ENCODE measurements at places on chromosomes 4 and X.

- DNase-seq: no peak
Measured at GRCh38 chr4:123386609-123387008, 10.0 kb upstream of the SPRY1 start.

- no peak for DNase-seq
Measured at GRCh38 chr4:38982361-38983095, 49.7 kb downstream of the TMEM156 start.

DNA sequence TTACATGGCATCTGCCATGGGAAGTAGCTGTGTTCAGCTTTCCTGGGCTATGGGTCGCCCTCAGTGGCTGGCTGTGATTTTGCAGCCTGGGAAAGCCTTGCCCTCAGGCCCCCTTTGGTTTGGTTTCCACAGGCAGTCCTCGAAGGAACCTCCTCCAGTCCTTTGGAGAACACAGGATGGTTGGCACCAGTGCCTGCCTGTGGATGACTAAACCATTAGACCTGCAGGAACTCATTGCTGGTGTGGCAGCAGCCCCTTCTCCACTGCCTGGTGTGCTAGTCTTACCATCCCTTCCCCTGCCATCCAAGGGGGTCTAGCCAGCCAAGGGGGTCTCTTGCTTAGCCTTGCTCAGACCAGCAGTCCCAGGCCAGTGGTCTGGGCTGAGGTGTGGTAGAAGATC, 71.4 kb upstream of the PJA1 start:
- DNase-seq: no peak

GRCh38 chrX:69149466-69150280, 15.6 kb downstream of the PJA1 start:
- no peak for DNase-seq

- DNase-seq: no peak
Measured at GRCh38 chr4:100875296-100876068, 357.7 kb upstream of the EMCN start.

DNA sequence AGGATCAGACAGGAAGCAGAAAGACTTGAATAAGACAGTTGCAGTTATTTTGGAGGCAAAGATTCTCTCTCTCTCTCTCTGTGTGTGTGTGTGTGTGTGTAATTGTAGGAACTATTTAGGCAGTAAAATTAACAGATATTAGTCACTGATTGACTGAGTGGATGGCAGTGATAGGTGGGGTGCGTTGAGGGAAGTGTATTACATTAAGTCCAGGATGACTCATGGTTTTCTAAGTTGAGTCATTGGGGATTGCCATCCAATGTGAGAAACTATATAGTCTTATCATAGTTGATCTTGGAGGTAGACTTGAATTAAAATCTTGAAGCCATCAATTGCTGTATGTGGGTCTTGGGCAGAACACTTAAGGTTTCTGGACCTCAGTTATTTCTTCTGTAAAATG, 75.4 kb downstream of the AR start:
- DNase-seq: no peak

DNA sequence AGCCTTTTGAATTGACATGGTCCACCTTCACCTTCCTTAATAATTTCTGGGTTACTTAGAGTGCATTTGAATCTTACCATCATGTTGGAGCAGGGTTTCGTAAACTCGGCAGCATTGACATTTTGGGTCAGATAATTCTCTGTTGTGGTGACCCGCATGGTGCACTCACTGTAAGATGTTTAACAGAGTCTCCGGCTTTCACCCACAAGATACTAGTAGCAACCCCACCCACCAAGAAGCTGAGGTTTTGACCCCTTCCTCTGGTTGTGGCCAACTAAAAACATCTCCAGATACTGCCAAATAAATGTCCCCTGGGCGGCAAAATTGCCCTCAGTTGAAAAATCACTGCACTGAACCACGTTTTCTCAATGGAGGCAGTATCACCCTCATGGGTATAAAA, 62.7 kb downstream of the CHST7 start:
- no peak for DNase-seq

DNA sequence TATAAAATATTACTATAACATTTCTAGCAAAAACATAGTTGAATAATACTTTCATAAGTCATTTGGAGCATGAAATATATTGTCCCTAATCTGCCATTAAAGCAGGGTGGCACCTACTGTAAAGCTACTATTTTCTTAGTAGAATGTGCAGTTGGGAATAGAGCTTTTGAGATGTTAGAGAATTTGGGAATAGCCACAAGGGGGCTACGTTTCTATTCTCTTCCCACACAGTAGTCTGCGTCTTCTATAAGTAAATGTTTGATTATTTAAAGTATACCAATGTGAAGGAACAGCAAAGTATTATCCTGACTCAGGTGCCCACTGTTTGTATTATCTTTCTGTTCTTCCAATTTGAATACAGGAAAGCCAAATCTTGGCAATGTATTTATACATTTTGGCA, 323.2 kb upstream of the GIMD1 start:
- no peak for DNase-seq

DNA sequence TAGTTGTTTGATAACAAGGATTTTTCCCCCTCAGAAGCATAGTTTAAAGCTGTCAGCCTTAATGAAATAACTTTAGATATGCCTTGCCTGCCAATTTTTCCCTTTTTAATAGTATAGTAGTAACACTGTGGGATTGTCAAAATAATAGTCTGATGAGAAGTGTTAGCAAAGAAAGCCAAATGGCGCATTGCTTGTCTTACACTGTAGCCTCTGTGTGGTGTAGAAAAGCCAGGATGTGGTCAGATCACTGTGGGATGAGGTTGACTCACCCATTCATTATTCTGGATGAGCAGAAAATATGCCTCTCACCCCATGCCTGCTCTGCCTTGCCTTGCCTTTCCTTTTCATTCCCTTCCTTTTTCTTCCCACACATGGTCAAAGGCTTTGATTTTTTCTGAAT, 257.8 kb upstream of the NRK start:
- DNase-seq: no peak

- no peak for DNase-seq
Measured at GRCh38 chr4:37740546-37740945, 54.4 kb upstream of the RELL1 start.

DNA sequence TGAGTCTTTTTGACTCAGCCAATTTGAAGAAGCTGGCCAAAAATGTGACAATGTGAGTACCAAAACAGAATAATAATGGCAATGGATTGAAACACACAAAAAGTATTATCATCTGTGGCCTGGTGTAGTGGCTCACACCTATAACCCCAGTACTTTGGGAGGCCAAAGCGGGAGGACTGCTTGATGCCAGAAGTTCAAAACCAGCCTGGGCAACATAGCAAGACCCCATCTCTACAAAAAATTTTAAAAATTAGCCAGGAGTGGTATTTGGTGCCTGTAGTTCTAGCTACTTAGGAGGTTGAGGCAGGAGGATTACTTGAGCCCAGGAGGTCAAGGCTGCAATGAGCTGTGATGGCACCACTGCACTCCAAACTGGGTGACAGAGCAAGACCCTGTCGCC, 41.5 kb downstream of the PLK4 start:
- no peak for DNase-seq

DNA sequence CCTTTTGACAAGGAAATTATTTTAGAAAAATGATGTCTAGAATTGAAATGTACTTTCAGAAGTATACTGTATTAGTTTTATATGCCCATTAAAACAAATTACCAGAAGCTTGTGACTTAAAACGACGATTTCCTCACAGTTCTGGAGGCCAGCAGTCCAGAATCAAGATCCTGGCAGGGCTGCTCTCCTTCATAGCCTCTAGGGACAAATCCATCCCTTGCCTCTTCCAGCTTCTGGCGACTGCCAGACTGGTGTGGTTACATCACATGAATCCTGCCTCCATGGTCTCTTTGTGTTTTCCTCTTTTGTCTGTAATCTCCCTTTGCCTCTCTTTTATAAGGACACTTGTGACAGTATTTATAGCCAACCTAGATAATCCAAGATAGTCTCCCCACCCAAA, 97.1 kb downstream of the IQCM start:
- no peak for DNase-seq

DNA sequence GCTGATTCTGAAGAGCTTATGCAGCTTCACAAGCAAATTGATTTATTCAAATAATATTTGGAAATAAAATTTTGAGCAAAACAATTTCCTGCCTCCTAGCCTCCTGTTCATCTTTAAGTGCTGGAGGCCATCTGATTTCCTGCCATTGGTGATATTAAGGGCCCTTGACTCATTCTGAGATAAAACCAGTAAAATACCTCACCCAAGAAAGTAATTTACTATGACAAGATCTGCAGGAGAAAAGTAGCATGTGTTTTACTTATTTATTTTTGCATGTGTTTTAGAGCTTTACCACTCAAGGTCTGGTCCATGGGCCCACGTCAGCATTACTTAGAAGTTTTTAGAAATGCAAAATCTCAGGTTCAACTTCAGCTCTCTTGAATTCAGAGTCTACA, 67.7 kb downstream of the DCLK2 start:
- DNase-seq: no peak

DNA sequence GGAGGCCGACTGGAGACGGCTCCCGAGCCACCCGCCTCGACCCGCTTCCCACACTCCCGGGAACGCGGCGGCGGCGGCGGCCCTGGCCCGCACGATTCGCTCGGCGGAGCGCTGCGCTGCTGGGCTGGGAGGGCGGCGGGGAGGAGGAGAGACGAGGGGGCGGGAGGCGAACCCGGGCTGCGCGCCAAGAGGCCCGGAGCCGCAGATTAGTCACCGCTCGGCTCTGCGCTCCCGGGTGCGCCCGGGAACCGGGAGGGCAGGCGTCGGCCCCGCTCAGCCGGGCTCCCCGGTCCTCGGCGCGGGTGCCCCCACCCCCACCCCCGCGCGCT, 11.2 kb upstream of the BCOR start:
- no peak for DNase-seq

- no peak for DNase-seq
Measured at GRCh38 chr4:100679926-100680325, 162.1 kb upstream of the EMCN start.

DNA sequence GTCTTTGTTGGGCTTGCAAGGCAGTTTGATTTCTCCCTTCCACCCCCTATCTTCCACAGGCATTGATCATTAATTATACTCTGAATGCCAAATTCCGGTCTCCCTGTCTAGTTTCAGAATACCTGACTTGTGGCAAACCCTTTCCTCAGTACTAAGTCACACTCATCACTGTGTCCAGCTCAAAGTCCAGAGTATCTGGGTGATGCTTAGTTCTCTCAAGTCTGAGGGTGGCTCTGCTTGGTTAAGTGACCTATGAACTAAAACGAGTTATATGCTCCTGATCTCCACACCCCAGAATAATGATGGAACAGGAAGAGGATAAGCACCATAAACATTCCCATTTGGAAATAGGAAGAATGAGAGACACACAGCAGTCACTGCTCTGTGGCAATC, 6.5 kb downstream of the SMIM9 start:
- no peak for DNase-seq

DNA sequence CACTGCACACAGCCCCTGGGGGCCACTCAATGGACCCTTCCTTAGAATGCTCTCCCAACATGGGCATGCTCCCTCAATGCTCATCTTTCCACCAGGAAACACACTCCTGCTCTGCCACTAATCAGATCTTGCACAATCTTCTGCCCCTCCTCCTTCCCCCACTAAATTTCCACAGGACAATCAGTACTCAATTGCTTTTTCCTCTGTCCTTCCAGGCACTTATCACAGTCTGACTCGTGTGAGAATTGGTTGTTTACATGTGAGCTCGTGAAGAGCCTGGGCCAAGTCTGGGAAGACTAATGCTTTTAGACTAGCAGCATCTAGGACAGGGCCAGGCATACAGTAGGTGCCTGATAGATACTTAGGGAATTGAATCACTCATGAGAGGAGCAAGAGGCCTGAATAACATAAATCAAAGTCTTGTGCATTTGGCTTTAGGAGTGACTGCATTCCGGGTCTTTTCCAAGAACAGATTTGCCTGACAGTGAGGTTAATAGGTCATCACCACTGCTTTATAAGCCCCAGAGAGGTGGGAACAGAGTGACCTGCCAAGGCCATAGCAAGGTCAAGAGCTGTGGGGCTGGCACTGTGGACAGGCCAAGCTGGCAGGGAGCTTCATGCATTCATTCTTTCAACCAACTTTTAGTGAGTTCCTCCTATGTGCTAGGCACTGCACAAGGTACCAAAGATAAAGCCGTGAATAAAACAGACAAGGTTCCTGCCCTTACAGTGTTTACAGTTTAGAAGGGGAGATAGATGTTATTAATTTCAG, 55.0 kb downstream of the PRPS1 start:
- no peak for DNase-seq

Data from GM10248 (cell line).